Activated CD8-positive, alpha-beta memory T cell treated with anti-CD3 and anti-CD28 coated beads, Interleukin-2, amount 50 U/mL, for 4 hours (primary cell): ENCODE measurements at places on chromosomes 1 and 21.

GRCh38 chr1:56399326-56399725, 180.0 kb downstream of the PLPP3 start:
- no peak for DNase-seq

GRCh38 chr1:12138196-12139168, 28.3 kb upstream of the TNFRSF1B start:
- no peak for DNase-seq

DNA sequence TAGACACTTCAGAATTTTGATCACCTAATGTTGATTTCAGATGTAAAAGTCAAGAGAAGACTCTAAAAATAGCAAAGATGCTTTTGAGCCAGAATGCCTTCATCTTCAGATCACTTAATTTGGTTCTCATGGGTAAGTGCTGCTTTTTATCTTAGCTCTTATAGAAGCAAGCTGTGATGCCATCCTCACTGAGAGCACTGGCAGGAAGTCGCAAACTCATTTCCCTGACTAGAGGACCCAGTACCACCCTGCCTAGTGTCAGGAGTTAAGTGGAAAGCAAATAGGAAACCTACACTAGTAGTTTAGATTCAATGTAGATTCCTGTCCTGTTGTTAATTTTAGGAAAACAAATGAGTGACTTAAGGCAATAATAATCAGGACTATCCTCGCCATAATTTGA, 12.1 kb downstream of the IFNAR2 start:
- no peak for DNase-seq

DNA sequence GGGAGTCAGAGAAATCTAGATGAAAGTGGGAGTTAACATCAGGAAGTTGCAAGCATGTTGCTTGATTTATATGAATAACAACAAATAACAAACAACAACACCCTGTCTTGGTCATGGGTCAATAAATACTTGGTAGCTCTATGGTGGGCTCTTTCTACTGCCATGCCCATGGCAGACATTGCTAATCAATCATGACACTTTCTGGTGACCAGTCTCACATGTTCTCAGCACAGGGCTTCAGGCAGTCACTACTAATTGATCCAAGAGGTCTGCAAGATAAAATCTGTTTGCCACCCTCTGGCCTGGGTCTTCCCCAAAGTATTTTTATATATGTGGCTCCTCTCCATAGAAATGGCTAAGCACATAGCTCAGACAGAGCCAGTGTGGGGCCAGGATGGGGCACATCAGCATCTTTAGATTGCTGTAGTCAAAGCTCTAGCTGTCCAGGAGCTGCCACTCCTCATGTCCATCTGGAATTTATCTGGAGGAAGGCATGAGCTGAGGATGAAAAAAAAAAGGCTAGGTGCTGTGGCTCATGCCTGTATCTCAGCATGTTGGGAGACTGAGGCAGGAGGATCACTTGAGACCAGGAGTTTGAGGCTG, 51.2 kb downstream of the STUM start:
- no peak for DNase-seq

DNA sequence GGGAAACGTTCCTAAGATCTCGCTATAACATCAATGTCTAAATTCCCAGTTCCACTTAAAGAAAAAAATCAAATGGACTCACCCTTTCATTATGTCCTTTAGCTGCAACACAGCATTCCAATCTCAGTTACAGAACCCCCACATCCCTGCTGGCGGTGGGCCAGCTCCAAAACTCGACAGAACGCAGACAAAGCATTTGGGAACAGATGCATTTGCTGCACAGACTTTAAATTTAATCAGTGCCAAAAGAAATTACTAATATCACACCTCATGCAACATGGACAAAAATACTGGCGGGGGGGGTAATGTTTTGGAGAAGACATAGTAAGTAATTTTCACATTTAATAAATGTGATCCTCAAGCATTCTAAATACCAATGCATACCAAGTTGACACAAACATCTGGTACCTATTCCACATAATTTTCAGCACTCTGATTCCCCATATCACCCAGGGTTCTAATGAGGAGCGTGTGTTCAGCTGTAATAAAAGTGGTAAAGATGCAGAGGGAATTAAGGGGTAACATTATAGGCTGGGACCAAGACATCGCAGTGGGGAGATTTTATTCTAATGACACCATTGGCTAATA, 79.7 kb downstream of the TGFBR3 start:
- DNase-seq: no peak

DNA sequence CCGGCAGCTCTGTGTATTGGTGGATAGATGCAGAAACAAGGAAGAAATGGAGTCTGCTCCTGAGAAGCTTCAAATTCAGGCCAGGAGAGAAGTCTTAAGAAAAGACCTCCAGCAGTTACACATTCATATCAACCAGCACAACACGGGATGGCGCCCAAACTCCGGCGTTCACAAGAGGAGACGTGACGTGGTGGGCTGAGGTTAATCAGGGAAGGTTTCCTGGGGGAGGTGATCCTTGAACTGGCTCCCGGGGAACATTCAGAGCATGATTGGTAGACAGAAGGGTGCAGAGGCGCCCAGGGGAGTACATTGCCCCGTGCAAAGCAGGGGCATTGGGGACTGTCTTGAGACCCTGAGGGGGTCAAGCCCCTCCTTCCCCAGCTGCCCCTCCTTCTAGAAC, 27.7 kb upstream of the SPSB1 start:
- DNase-seq: no peak

- no peak for DNase-seq
Observed at GRCh38 chr1:214638459-214638807, 35.4 kb downstream of the CENPF start.

- no peak for DNase-seq
Observed at GRCh38 chr1:225146478-225146877, 217.0 kb downstream of the DNAH14 start.

- no peak for DNase-seq
Observed at GRCh38 chr1:89089962-89090361, 25.0 kb upstream of the GBP1 start.

GRCh38 chr1:223035724-223036478, 107.1 kb downstream of the TLR5 start:
- DNase-seq: no peak

- DNase-seq: no peak
Observed at GRCh38 chr21:42324896-42325295, 9.7 kb upstream of the TFF3 start.

DNA sequence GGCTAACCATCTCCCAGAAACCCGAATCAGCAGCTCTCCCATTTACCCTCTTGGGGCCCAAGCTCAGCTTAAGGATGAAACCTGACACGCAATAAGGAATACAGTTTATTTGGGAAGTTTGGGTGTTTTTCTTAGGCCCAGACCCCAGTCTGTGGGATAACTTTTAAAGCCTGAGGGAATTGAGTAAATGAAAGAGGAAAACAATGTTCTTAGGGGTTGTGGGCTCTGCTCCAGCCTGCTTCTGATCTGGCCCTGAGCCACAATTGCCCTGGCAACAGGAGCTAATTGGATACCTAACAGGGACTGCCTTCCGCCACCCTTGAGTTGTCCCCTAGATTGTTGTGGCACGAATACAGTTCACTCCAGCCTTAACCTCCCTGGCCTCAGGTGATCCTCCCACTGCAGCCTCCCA, 20.1 kb downstream of the DYRK3 start:
- DNase-seq: no peak

DNA sequence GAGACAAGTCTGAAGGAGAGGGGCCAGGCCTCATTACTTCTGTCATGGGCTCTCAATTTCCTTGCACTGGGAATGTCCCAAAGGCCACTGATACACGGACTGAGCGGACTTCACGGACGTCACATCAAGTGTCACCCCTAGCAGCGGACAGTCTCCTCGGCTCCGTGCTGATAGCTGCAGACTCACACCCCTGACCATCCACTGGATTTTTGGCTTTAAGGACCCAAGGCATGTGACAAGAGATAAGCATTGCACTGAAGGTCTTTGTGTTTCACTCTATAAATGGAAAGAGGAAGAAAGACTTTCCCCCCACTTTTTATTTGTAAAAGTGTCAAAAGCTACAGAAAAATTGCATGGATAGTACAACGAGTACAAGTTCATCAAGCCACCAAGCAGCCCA, 200.4 kb upstream of the FGGY start:
- DNase-seq: no peak

- no peak for DNase-seq
Observed at GRCh38 chr1:73593804-73594203, 604.2 kb downstream of the LRRIQ3 start.

DNA sequence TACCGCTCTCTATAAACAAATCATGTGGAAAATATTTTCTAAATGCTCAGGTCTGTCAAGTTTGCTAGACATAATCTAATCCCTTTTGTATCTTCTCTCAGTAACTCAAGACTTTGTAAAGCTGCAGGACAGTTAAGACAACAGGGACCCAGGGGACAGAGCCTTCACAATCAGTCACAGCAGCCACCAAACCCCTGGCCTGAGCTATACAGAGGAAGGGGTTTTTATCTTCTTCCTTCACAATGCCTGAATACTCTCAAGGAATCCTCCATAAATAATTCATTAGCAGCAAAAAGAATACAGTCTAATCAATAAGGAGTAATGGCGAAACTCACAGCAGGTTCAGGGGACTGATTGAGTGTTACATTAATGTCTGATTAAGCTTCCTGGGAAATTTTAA, 368.3 kb downstream of the SMYD3 start:
- DNase-seq: no peak

DNA sequence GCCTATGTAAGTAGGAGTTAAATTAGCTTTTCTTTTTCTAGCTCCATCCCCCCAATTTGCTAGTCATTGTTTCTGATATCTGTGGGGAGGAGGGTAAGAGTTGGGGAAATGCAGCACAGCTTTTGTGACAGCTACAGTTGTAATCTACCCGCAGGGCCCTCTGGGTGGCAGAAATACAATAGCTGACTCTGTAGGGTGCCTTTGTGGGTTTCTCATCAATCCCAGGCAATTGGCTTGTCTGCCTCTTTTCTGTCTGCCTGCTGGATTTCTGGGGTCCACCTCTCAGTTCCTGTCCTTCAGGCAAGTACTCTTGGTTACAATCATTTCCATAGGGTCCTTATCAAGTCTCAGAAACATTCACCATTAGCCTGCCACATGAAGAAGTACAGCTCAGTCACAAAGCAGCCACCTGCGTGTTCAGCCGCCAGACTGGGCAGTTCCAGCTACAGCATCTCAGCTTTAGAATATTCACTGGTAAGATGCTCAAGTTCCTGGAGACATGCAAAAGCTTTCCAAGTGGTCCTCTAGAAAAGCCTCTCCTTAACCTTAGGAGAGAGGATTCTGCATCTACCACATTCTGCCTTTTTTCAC, 19.2 kb upstream of the SLC44A5 start:
- no peak for DNase-seq

GRCh38 chr1:231866392-231867331, 240.1 kb downstream of the DISC1 start:
- peak; percentile 56 for DNase-seq

DNA sequence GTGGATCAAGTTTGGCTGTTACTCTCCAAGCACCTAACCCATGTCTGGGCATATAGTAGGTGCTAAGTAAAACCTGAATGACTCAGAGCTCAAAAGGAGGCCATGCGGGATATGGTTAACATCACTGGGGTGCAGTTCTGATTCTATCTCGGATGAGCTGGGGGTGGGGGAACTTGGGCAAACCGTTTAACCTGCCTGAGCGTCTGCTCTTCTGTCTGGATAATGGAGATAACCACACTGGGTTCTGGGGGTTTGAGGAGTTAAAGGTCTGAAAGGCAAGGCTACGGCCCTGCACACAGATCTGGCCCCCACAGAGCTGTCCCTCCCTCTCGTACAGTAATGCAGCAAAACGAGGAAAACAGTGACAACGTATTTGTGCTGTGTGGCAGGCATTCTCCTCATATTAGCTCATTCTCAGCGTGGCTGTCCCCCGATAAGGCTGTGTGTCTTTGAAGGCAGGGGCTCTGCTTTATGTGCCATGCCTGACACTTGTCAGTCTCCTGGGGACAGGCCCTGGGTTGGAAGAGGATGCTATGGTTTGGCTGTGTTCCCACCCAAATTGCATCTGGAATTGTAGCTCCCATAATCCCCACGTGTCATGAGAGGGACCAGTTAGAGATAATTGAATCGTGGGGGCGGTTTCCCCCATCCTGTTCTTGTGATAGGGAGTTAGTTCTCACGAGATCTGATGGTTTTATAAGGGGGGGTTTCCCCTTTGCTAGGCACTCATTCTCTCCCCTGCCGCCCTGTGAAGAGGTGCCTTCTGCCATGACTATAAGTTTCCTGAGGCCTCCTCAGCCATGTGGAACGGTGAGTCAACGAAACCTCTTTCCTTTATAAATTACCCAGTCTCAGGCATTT, 6.8 kb upstream of the ALDH4A1 start:
- no peak for DNase-seq

- no peak for DNase-seq
Observed at GRCh38 chr1:114340892-114341291, 170.1 kb downstream of the TRIM33 start.

DNA sequence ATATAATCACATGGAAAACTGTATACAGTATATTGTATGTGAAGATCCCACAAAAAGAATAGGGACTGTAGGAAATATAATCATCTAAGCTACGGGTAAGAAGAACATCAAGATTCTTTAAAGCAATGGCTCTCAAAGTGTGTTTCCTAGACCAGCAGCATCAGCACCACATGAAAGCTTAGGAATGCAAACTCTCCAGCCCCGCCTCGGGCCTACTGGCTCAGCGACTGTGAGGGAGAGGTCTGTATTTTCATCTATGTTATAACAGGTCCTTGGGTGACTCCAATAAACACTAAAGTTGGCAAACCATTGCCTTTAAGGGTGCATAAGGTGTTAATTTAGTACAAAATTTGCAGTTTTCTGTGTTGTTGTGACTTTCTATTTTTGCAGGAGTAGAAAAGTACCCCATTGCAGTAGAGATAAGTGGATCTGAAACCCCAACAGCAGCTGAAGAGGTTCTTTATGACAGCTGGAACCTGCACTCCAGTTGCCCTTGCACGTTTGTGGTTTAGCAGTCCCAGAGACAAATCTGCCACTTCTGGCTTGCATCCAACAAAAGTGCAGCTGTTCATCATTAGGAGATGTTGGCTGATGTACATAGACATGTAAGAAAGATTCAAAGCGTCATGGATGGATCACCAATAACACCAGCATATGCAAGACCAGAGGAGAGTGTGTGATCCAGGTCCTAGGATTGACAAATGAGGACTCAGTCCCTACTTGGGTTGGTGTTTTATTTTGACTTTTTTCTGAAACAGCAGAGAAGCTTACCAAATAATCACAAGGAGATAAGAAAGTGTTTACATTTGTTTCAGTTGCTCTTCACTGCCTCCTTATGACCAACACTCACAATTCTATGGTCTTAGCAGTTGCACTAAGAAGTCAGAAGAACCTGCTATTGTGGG, 15.9 kb upstream of the IFNAR1 start:
- DNase-seq: no peak

GRCh38 chr21:17406202-17406601, 106.6 kb upstream of the CXADR start:
- no peak for DNase-seq

- no peak for DNase-seq
Observed at GRCh38 chr1:167252986-167253385, 32.3 kb downstream of the POU2F1 start.

DNA sequence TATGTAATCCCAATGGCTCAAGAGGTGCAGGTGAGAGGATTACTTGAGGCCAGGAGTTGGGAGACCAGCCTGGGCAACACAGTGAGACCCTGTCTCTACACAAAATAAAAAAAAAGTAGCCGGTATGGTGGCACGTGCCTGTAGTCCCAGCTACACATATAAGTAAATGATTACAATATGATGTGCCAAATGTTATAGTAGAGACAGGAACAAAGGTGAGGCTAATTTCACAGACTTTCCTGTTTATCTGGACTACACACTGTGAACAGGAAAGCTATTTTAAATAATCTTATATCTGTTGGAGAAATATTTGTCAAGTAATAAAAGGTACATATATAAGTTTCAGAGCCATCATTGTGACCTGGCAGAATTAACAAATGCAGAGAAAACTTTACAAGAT, 77.7 kb downstream of the UROD start:
- no peak for DNase-seq
